ENCODE measurements at places on chromosomes 6 and 20. TPM values are rescaled to one million over a fixed set of nuclear protein-coding genes. Genes with fewer than 3 reads are reported as not detected.

DNA sequence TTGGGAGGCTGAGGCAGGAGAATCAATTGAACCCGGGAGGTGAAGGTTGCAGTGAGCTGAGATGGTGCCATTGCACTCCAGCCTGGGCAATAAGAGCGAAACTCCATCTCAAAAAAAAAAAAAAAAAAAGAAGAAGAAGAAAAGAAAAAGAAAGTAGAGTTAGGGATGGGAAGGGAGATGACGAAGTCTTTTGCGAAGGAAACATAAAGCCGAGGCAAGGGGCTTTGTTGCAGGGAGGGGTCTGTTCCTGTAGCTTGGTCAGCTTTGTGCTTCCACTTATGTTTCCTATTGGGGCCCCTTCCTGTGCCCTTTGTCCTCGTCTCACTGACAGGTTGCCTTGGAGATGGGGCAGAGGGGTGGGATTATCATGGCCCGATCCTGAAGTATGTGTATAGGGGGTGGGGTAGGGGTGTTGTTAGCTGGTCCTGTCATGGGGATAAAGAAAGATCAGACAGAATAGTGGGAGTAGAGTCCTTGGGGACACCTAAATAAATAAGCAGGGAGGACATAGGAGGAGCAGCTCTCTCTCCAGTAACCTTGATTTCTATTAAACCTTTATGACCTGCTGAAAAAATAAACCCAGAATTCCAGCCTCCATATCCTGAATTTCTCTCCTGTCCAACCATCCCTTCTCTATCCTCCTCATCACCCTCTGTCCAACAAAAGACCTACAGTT is 1.1 kb upstream of the CLIC1 start:
- DNase-seq = peak; percentile 86
- H3K27me3 ChIP-seq = no peaks in the 10 kb centered on the region
- H3K4me3 ChIP-seq = no peak overlapping the region
- H3K27ac ChIP-seq = peak overlapping the region; percentile 99

- H3K27ac ChIP-seq = no peak overlapping the region
- H3K27me3 ChIP-seq = no peaks in the 10 kb centered on the region
- H3K36me3 ChIP-seq = no peaks in the 10 kb centered on the region
- H3K4me3 ChIP-seq = no peak overlapping the region
- DNase-seq = no peak
- H3K4me1 ChIP-seq = no peaks in the 10 kb centered on the region
Measured at GRCh38 chr6:19301980-19302379, 535.2 kb upstream of the ID4 start.

DNA sequence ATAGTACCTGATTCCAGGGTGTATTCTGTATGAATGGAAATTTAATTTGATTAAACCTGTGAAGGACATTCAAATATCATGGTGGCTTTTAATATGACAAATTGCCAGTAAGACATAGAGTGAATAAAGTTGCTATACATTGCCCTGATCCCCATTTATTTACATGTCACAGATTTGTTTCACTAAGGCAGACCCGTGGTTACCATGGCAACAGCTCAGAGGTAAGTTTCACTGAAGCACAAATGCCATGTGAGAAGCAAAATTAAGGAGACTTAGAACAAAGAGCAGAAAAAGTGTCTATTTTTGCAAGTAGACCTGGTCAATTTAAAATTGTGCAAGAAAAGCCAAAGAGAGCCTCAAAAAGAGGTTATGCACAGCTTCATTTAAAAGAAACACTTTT is 63.7 kb downstream of the PXDC1 start:
- DNase-seq = no peak
- no peak overlapping the region for H3K4me3 ChIP-seq
- H3K27me3 ChIP-seq = no peaks in the 10 kb centered on the region
- H3K4me1 ChIP-seq = no peaks in the 10 kb centered on the region
- no peak overlapping the region for H3K27ac ChIP-seq
- H3K36me3 ChIP-seq = no peaks in the 10 kb centered on the region

DNA sequence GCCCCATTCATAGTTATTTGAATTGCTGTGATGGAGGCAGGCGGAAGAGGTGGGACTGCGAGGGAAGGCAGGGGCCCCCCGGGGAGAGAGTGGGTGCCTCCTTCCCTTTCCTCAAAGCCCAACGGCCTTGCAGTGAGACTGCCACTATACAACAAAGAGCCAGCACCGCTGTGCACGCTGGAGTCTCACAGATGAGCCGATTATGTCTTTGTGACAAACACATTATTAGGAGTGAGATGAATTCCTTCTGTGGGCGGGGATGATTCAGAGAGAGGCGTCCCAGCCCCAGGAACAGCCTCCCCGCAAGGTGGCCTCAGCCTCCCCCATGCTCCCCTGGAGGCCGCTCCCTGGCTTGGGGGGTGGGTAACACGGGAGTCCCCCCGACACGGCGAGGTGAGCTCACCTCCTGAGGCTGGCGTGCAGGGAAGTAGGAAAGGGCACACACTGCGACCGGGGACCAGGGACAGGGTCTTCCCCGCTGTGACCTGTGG is 26.7 kb downstream of the NTSR1 start:
- H3K27ac ChIP-seq = no peak overlapping the region
- H3K27me3 ChIP-seq = no peaks in the 10 kb centered on the region

- H3K27me3 ChIP-seq = no peaks in the 10 kb centered on the region
- no peak overlapping the region for H3K27ac ChIP-seq
- no peaks in the 10 kb centered on the region for H3K4me1 ChIP-seq
- no peaks in the 10 kb centered on the region for H3K36me3 ChIP-seq
Measured at GRCh38 chr6:67775333-67775732, 859.7 kb upstream of the ADGRB3 start.

DNA sequence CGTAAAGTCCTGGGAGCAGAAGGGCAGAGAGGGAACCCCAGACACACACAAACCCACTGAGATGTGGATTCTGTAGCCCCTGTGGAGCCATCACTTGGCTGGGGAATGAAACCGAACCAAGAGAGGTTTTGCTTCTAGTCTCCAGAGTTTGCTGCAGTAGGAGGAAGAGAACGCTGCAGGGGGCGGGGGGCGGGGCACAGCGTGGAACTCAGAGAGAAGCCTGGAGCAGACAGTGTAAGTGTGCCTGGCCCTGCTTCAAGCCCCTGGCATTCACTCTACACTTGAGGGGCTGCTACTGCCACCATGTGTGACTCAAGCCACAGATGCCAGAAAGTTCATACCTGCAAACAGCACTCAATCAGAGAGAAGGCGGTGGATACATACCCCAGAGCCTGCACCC is 18.9 kb downstream of the GABRR1 start:
- H3K27ac ChIP-seq = no peak overlapping the region
- no peak overlapping the region for H3K4me3 ChIP-seq
- DNase-seq = no peak

DNA sequence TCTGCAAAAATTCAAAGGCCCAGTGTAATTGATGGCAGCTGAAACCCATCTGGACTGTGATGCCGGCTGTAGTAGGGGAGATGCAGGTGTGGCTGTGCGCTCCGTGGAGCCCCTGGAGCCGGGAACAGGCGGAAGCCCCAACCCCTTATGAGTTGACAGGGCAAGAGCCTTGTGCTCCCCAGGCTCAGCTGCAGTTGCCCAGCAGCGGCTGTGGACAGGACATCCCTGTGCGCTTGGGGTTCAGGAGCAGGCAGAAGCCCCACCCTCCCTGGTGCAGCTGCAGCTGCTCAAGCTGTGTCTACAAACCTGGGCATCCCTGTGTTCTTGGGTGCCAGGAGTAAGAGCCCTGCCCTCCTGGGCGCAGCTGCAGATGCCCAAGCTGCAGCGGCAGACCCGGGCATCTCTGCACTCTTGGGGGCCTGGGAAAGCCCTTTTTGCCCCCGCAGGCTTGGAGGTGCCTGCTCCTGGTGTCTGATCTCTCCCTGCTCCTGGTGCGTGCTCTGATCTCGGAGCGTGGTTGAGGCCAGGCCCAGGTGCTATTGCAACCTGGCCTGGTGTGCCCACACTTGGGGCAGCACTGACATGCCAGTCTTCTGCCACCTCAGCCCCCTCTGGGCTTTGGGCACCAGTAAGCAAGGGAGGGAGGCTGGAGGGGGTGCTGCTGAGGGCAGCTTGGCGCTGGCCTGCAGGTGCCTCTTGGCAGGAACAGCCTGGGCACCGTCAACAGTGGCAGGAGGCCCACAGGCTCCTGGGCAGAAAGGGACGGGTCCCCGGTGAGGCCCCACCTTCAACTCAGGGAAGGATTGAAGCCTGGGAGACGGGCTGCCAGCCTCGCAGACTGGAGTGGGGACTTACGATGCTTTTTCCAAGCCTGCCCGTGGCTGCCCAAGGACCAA is 30.3 kb downstream of the OR2J2 start:
- no peaks in the 10 kb centered on the region for H3K36me3 ChIP-seq
- H3K27ac ChIP-seq = no peak overlapping the region
- no peak overlapping the region for H3K4me3 ChIP-seq
- H3K27me3 ChIP-seq = no peaks in the 10 kb centered on the region
- no peaks in the 10 kb centered on the region for H3K4me1 ChIP-seq
- no peak for DNase-seq

GRCh38 chr20:31666258-31667042 is 28.7 kb downstream of the COX4I2 start:
- H3K27me3 ChIP-seq = no peaks in the 10 kb centered on the region
- no peak overlapping the region for H3K4me3 ChIP-seq
- no peak for DNase-seq
- H3K4me1 ChIP-seq = peaks cover 55% of the 10 kb centered on the region
- no peaks in the 10 kb centered on the region for H3K36me3 ChIP-seq

DNA sequence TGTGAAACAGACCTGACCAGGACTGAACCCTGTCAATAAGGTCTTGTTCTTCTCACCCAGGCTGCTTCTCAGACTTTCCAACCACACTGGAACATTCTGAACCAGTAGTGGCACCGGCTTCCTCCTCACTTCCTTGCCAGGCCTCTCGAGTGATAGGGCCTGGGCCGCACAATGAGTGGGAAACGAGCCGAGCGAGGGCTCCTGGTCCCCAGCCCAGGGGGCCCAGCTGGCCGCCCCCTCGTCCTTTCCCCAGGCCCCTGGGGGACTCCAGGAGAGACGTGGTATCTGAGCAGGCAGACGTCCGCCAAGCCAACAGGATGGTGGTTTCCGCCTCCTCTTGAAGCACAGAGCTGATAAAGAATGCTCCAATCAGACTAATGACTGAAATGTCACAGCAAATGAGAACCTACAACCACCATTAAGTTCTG is 117.9 kb downstream of the GMDS start:
- no peaks in the 10 kb centered on the region for H3K4me1 ChIP-seq
- H3K27me3 ChIP-seq = no peaks in the 10 kb centered on the region
- H3K27ac ChIP-seq = no peak overlapping the region

GRCh38 chr6:112933947-112934346 is 586.8 kb downstream of the RFPL4B start:
- H3K27ac ChIP-seq = no peak overlapping the region
- H3K27me3 ChIP-seq = no peaks in the 10 kb centered on the region
- H3K4me1 ChIP-seq = no peaks in the 10 kb centered on the region
- H3K4me3 ChIP-seq = no peak overlapping the region
- DNase-seq = no peak

DNA sequence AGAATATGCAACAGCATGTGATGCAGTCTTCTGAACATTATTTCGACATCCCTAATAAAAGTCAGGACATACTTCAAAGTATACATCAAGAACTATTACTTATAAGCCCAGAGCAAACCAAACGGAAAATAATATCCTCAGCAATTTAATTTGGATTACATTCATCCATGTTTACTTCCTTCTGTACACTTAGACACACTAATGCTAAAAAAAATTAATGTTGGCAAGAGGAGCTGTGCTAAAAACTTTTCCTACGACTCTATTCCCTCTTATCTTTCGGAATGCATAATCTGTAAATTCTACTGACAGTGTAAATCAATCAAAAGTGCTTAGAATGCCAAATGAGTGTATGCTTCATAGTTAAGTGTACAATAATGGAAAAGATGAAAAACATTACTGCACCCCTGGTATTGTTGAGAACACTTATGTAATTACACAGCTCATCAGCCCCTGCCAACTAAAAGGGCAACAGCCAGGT is 301.2 kb upstream of the HSF2 start:
- no peaks in the 10 kb centered on the region for H3K4me1 ChIP-seq
- no peaks in the 10 kb centered on the region for H3K36me3 ChIP-seq

DNA sequence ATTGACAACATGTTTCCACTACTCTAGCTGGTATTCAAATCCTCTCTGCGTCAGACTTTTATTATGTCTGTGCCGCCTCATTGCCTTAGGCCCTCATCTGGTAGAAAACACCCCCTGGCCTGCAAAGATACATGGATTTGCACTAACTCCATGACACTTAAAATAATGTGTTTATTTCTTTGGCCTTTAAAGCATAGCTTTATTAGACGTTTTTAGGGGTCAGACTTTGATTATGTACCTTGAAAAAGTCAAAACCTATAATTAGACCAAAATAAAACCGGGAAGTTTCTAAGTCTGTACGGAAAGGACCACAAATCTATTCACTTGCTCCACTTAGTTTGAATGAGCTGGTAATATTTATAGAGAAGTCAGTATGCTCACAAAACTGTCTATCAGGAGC is 357.9 kb upstream of the NOX3 start:
- H3K27ac ChIP-seq = no peak overlapping the region
- DNase-seq = no peak
- no peaks in the 10 kb centered on the region for H3K36me3 ChIP-seq
- no peak overlapping the region for H3K4me3 ChIP-seq

- H3K27me3 ChIP-seq = no peaks in the 10 kb centered on the region
- no peak overlapping the region for H3K27ac ChIP-seq
- H3K36me3 ChIP-seq = no peaks in the 10 kb centered on the region
- H3K4me3 ChIP-seq = no peak overlapping the region
Measured at GRCh38 chr6:81166770-81167169, 585.7 kb downstream of the TENT5A start.

- no peaks in the 10 kb centered on the region for H3K36me3 ChIP-seq
- no peak overlapping the region for H3K4me3 ChIP-seq
- DNase-seq = no peak
Measured at GRCh38 chr6:310671-311070, 18.4 kb downstream of the DUSP22 start.

DNA sequence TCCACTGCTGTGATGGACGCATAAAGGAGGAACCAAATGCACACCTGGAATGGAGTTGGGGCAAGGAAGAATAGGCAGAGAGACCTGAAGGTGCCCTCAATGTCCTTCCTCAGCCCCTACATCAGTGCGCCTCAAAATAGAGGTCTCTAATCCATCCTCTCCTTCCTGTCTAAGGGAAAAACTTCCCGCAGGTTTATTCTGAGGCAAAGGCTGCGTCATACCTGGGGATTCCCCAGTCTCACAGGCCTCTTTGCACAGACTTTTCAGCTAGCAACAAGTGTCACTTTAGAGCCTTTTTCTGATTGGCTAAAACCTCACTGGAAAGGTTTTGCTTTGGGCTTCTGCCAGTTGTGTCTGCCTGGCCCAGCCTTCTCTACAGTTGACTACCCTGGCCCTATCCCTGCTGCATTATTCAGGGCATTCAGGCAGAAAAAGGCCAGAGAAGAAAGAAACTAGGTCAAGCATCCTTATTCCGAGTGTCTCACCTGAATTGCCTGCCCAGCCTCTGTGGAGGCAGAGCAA is 1.8 kb upstream of the HLA-DQB1 start:
- peak overlapping the region; percentile 84 for H3K27ac ChIP-seq
- H3K36me3 ChIP-seq = no peaks in the 10 kb centered on the region
- H3K4me3 ChIP-seq = no peak overlapping the region
- H3K27me3 ChIP-seq = no peaks in the 10 kb centered on the region
- peak; percentile 83 for DNase-seq

The SLC4A11 gene
- total RNA-seq = 0.28 TPM

The DDO gene
- total RNA-seq = 0.20 TPM

The NOTCH4 gene
- 5.0 TPM for total RNA-seq

The HLA-G gene
- total RNA-seq = 0.76 TPM

The B3GAT2 gene
- 0.17 TPM for total RNA-seq

The PLA2G7 gene
- 1.5 TPM for total RNA-seq

The DNAAF9 gene
- total RNA-seq = 10.3 TPM

The ADAM33 gene
- 14.8 TPM for total RNA-seq

The PLCG1 gene
- 73.2 TPM for total RNA-seq

The ADTRP gene
- total RNA-seq = 10.0 TPM

The MLIP gene
- total RNA-seq = 1.2 TPM

The ELMO2 gene
- total RNA-seq = 50.5 TPM

The USP49 gene
- 2.2 TPM for total RNA-seq
